CD8-positive, alpha-beta memory T cell (primary cell): ENCODE measurements at places on chromosomes 5 and 9.

GRCh38 chr5:35835796-35836742 is 20.6 kb upstream of the IL7R start:
- DNase-seq: no peak

DNA sequence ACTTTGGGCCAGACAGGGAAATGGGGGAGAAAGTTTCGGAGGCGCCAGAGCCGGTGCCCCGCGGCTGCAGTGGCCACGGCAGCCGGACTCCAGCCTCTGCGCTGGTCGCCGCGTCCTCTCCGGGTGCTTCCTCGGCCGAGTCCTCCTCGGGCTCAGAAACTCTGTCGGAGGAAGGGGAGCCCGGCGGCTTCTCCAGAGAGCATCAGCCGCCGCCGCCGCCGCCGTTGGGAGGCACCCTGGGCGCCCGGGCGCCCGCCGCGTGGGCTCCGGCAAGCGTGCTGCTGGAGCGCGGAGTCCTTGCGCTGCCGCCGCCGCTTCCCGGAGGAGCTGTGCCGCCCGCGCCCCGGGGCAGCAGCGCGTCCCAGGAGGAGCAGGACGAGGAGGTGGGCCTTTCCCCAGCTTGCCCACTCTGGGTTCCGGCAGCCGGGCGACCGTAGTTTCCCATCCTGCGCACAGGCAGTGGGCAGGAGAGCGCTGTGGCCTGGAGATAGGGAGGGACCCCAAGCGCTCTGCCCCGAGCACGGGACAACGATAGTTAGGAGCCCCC is 516 bp downstream of the MAST4 start:
- no peak for DNase-seq

- no peak for DNase-seq
Measured at GRCh38 chr9:131677444-131678180, 62.3 kb downstream of the RAPGEF1 start.

- no peak for DNase-seq
Measured at GRCh38 chr5:91007251-91007650, 375.9 kb downstream of the ARRDC3 start.

GRCh38 chr5:129014185-129014584 is 48.9 kb downstream of the SLC27A6 start:
- DNase-seq: no peak
